H1 (cell line): ENCODE measurements at places on chromosomes 3 and 15. TPM values are rescaled to one million over a fixed set of nuclear protein-coding genes. Genes with fewer than 3 reads are reported as not detected.

Gene SAMD7
- not detected in 2 replicates for total RNA-seq

Gene GHSR
- not detected in 2 replicates for total RNA-seq

GRCh38 chr3:42874749-42875148 lies 930 bp downstream of the CYP8B1 start:
- DNase-seq, result no peak

DNA sequence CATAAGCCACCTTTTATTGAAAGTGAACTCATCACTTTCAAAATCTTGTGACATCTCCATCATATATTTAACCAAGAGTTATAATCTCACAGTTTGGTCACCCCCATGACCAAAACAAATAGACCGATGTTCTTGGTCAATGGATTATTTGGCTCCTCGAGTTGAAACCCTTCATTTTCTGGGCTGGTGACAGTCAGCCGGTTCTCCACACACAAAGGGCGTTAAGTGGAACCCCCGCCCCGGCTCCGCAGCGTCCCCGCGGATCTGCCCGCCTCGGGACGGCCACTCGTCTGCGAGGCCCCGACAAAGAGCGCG lies 772 bp downstream of the TSPAN3 start:
- no peak for DNase-seq
